ENCODE measurements at places on chromosomes 6 and 20. TPM values are rescaled to one million over a fixed set of nuclear protein-coding genes. Genes with fewer than 3 reads are reported as not detected.
A peak's percentile ranks its signal among the peaks of the same experiment; 100 is the strongest.

DNA sequence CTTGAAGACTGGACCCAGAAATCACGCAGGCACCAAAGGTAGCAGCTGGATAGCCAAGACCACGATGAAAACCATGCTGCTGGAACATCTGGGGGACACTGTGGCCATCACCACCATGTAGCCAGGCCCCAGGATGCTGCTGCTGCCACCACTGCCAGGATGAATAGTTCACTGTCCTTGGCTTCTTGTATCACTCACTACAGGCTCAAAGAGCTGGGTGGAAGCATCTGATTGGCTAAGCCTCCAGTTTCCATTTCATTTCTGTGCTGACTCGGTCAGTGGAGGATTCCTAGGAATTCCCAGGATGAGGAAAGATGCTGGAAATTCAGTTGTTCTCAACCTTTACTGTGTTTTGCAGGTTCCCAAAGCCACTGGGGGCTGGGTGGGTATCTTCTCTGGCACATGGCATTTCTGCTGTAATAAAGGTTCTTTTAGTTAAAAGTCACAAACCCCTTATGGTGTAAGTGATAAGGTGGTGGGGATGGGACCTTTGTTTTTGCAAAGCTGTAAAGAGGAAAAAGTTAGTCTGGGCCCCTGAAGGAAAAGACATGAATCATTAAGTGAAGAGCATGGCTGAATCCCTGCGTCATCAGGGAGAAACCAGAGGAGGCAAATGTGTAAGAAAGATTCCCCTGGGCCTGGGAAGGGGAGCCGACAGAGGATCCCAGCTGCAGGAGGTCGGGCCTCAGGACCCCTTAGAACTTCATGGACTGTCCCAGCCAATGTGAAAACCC lies 75.6 kb upstream of the RNF24 start:
- no peak overlapping the region for H3K4me3 ChIP-seq
- peaks cover 6% of the 10 kb centered on the region for H3K27me3 ChIP-seq
- H3K27ac ChIP-seq, result no peak overlapping the region
- DNase-seq, result peak; percentile 39

- no peaks in the 10 kb centered on the region for H3K27me3 ChIP-seq
- DNase-seq, result no peak
- H3K4me1 ChIP-seq, result no peaks in the 10 kb centered on the region
Measured at GRCh38 chr6:25127076-25127837, 151.9 kb upstream of the CARMIL1 start.

GRCh38 chr20:9613871-9614270 lies 99.5 kb downstream of the LAMP5 start:
- H3K27ac ChIP-seq, result no peak overlapping the region
- no peaks in the 10 kb centered on the region for H3K36me3 ChIP-seq
- no peak for DNase-seq

DNA sequence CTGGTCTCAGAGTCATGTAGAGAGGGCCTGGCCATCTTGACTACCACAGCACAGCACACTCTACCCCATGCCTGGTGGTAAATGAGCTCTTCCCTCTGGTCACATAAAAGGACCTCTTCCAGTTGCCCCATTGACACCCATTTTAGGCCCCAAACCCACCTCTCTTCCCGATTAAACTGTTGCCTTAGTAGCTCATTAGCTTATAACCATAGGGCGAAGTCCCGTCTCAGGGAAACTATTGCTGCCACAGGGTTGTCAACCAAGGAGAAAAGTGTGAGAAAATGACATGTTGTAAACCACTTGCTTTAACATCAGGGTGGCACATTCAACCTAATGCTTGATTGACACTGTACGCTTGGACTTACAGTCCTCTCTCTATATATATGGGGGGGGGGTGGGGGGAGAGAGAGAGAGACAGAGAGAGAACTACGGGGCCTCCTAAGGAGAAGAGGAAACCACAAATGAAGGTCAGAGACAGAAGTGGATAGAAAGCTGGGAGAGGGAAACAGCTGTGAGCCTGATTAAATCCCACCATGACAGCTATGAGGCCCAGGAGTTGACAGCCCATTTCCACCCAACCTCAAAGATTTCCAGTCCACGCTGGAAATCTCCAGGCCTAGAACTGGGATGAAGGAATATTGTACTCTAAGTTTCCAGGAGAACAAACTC lies 14.9 kb upstream of the BTN1A1 start:
- H3K36me3 ChIP-seq, result no peaks in the 10 kb centered on the region
- no peak overlapping the region for H3K4me3 ChIP-seq
- no peak for DNase-seq
- no peaks in the 10 kb centered on the region for H3K4me1 ChIP-seq
- no peaks in the 10 kb centered on the region for H3K27me3 ChIP-seq
- no peak overlapping the region for H3K27ac ChIP-seq

DNA sequence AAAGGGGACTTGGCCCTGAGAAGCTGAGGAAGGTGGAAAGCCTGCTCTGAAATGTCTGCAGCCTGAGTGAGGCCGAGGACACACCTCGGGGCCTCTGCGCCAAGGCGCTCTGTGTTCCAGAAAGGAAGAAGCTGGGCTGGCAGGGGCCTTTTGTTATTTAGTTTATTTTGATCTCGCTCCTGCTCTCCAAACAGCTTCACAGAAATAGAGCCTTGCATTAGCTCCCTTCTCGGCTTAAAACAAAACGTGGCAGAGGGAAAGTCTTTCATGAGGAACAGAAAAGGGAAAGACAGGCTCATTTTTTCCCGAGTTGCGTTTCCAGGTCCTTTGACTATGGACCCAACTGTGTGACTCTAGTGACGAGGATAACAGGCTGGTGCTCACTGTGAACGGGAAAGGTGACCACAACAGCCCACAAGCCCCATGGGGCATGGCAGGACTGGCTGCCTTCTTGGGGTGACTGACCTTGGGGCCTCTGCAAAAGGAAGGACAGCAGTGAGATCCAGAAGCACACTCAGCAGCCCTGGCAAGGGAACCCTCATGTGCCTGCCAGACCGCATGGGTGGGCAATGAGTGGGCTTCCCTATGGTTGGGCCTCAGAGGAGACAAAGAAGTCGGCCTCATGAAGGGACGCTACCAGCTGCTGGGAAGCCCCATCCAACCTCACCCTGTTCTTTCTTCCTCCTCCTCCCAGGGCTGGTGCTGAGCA lies 18.7 kb downstream of the LEMD2 start:
- peaks cover 32% of the 10 kb centered on the region for H3K4me1 ChIP-seq
- peaks cover 28% of the 10 kb centered on the region for H3K36me3 ChIP-seq
- H3K27me3 ChIP-seq, result no peaks in the 10 kb centered on the region
- no peak overlapping the region for H3K4me3 ChIP-seq
- peak overlapping the region; percentile 49 for H3K27ac ChIP-seq

Gene KIF25
- total RNA-seq, result 2.0 TPM

GRCh38 chr20:427849-428657 lies 20.0 kb downstream of the RBCK1 start:
- no peak overlapping the region for H3K27ac ChIP-seq
- peaks cover 3% of the 10 kb centered on the region for H3K27me3 ChIP-seq
- no peaks in the 10 kb centered on the region for H3K36me3 ChIP-seq
- H3K4me3 ChIP-seq, result no peak overlapping the region
- no peaks in the 10 kb centered on the region for H3K4me1 ChIP-seq

- no peak for DNase-seq
- peaks cover 7% of the 10 kb centered on the region for H3K4me1 ChIP-seq
- no peak overlapping the region for H3K4me3 ChIP-seq
- no peaks in the 10 kb centered on the region for H3K36me3 ChIP-seq
- no peaks in the 10 kb centered on the region for H3K27me3 ChIP-seq
Measured at GRCh38 chr6:106146852-106147351, 60.8 kb downstream of the PRDM1 start.

GRCh38 chr20:57559658-57560553 lies 1.0 kb upstream of the PCK1 start:
- H3K4me1 ChIP-seq, result no peaks in the 10 kb centered on the region
- H3K4me3 ChIP-seq, result no peak overlapping the region
- H3K36me3 ChIP-seq, result no peaks in the 10 kb centered on the region
- no peak overlapping the region for H3K27ac ChIP-seq
- no peak for DNase-seq

Gene MAS1
- not detected for total RNA-seq

Gene AGER
- total RNA-seq, result 9.6 TPM

- H3K27ac ChIP-seq, result no peak overlapping the region
- H3K36me3 ChIP-seq, result no peaks in the 10 kb centered on the region
- no peaks in the 10 kb centered on the region for H3K27me3 ChIP-seq
- DNase-seq, result no peak
- no peak overlapping the region for H3K4me3 ChIP-seq
Measured at GRCh38 chr6:45084257-45084656, 243.9 kb upstream of the RUNX2 start.

Gene WFDC2
- 86.0 TPM for total RNA-seq

Gene MLIP
- total RNA-seq, result not detected

DNA sequence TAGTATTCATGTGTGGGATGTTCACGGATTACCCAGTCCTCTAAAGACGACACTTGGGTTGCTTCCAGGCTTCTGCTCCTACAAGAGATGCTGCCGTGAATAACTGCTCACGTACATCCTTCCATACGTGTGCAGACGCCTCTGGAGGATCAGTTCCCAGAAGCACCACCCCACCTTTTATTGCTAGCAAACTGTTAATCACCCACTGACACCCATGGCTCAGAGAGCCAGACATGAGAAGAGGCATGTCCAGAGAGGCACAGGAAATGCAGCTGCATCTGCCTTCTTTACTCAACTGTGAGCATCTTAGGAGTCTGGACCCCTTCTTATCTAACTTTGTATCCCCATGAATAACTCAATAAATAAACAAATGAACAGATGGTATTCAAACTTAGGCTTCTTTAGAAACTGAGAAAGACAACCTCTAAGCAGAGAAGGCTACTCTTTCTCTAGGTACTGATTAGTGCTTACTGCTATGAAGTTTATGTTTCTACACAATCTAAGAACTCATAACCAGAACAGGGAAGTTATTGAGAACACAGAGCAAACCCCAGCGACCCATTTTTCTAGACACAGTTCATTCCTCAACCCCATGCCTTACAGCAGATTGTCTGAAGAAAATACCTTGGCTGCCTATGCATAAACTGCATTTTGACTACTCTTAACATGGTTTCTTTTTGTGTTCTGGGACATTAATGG lies 228.7 kb upstream of the RREB1 start:
- no peaks in the 10 kb centered on the region for H3K36me3 ChIP-seq
- no peaks in the 10 kb centered on the region for H3K27me3 ChIP-seq
- no peak overlapping the region for H3K4me3 ChIP-seq
- no peaks in the 10 kb centered on the region for H3K4me1 ChIP-seq

GRCh38 chr20:10557685-10558084 lies 116.1 kb downstream of the JAG1 start:
- H3K27ac ChIP-seq, result no peak overlapping the region
- no peaks in the 10 kb centered on the region for H3K36me3 ChIP-seq
- DNase-seq, result peak; percentile 15
- H3K4me3 ChIP-seq, result no peak overlapping the region

Gene LINC00237
- total RNA-seq, result 0.69 TPM

DNA sequence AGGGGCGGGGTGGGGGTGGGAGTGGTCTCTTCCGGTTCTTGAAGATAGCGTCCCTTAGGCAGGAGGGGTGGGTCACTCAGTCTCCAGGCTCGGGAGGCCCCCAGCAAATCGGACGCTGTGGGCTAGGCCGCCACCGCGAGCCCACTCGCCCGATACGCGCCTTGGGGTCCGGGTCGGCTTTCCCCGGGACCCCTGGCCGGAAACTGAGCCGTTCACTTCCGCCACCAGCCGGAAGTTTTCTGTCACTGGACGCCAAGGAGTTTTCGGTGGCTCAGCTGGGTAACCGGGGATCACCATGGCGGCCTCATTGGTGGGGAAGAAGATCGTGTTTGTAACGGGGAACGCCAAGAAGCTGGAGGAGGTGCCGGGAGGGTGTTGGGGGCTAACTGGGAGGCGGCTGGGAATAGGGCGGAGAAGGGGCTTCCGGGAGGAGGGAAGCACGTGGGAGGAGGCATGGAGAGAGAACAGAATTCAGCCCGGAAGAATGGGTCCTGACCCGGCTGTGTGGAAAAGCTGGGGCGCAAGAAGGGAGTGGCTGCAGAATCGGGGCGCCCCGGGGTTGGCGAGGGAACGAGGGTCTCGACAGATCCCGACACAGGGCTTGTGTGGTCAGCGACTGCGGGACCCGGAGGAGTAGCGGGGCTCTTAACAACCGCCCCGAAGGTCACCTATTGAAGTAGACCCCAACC lies at the start of gene ITPA:
TSS of gene ITPA (plus strand) at position 242 of the 689 bp plus-strand sequence. CDS start at position 296, 54 bp downstream.
- peak within 1 kb of the TSS; percentile 95 for H3K4me3 ChIP-seq
- H3K27ac ChIP-seq, result peak within 1 kb of the TSS; percentile 23
- DNase-seq, result no peak

DNA sequence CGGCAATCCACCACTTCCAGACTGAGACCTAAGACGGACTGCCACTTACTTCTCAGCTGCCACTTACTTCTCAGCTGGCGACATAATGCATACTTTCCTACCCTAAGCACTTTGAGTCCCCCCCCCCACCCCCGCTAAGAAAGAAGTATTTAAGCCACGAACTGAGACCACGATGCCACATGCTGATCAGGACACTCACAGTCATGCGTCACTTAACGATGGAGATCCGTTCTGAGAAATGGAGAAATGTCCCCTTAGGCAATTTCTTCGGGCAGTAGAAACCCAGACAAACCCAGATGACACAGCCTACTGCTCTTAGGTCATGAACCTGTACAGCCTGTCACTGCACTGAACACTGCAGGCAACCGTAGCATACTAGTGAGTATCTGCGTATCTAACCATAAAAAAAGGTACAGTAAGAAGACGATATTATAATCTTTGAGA lies 690 bp downstream of the IFNGR1 start:
- no peak for DNase-seq
- peaks cover 9% of the 10 kb centered on the region for H3K4me1 ChIP-seq
- peak overlapping the region; percentile 80 for H3K27ac ChIP-seq
- peak overlapping the region; percentile 86 for H3K4me3 ChIP-seq

Gene STK4
- total RNA-seq, result 33.8 TPM

Gene TFAP2C
- 5.8 TPM for total RNA-seq
